ENCODE measurements at places on chromosomes 3 and 15. TPM values are rescaled to one million over a fixed set of nuclear protein-coding genes. Genes with fewer than 3 reads are reported as not detected.

Gene ACOX2
- total RNA-seq: 11.1 TPM

Gene SYNPR
- not detected for total RNA-seq

Gene ANKRD63
- not detected for total RNA-seq

Gene GFM1
- total RNA-seq: 35.1 TPM

Gene IP6K2
- 48.8 TPM for total RNA-seq

Gene RBPMS2
- 9.5 TPM for total RNA-seq

Gene APOD
- total RNA-seq: 0.82 TPM

Gene COLQ
- 0.34 TPM for total RNA-seq

Gene NMB
- total RNA-seq: 26.3 TPM

Gene GOLGA8Q
- 0.25 TPM for total RNA-seq

Gene STARD5
- total RNA-seq: 1.5 TPM

Gene ROBO2
- not detected for total RNA-seq

Gene SEMA4B
- total RNA-seq: 133 TPM

Gene LRRIQ4
- total RNA-seq: not detected
